Cardiac ventricle fibroblast (primary cell): ENCODE measurements at places on chromosomes 12 and 14. TPM values are rescaled to one million over a fixed set of nuclear protein-coding genes. Genes with fewer than 3 reads are reported as not detected.

The MSI1 gene
- not detected in 2 replicates for total RNA-seq

The CRIP2 gene
- 57.6 and 71.1 TPM in 2 replicates for total RNA-seq

The CCDC88C gene
- total RNA-seq: 1.6 and 1.7 TPM in 2 replicates

The C12orf50 gene
- total RNA-seq: not detected in 2 replicates

The BHLHE41 gene
- 2.4 and 4.9 TPM in 2 replicates for total RNA-seq

The OTX2 gene
- not detected in 2 replicates for total RNA-seq

The CKB gene
- 7.8 and 11.6 TPM in 2 replicates for total RNA-seq

The FAIM2 gene
- total RNA-seq: 209 and 210 TPM in 2 replicates

The CCDC85C gene
- total RNA-seq: 2.4 and 3.0 TPM in 2 replicates

The ASB2 gene
- not detected in 2 replicates for total RNA-seq

The PARP2 gene
- total RNA-seq: 6.4 and 11.6 TPM in 2 replicates

The CPNE6 gene
- not detected in 2 replicates for total RNA-seq

The MLF2 gene
- total RNA-seq: 124 and 127 TPM in 2 replicates

The PZP gene
- not detected in 2 replicates for total RNA-seq

The FAM186B gene
- total RNA-seq: 0.06 and 0.15 TPM in 2 replicates

The KLRG1 gene
- 0.64 and 0.69 TPM in 2 replicates for total RNA-seq

The SBNO1 gene
- 12.7 and 13.2 TPM in 2 replicates for total RNA-seq

The KRT6C gene
- not detected in 2 replicates for total RNA-seq

The PTPN21 gene
- 8.1 and 8.5 TPM in 2 replicates for total RNA-seq

The PLCZ1 gene
- total RNA-seq: not detected in 2 replicates

The PHETA1 gene
- 10.8 and 21.1 TPM in 2 replicates for total RNA-seq

The IFNG-AS1 gene
- not detected in 2 replicates for total RNA-seq

The SLC7A8 gene
- 11.2 and 13.9 TPM in 2 replicates for total RNA-seq

The ESPL1 gene
- 1.1 and 3.6 TPM in 2 replicates for total RNA-seq

The PDE3A gene
- 5.9 and 7.4 TPM in 2 replicates for total RNA-seq

The HOXC9 gene
- total RNA-seq: not detected in 2 replicates

The C1QL4 gene
- not detected in 2 replicates for total RNA-seq

The CCDC196 gene
- total RNA-seq: not detected in 2 replicates

The C14orf93 gene
- total RNA-seq: 6.4 and 9.8 TPM in 2 replicates

The SERPINA1 gene
- 0.20 TPM in 1 of 2 replicates, not detected in the other for total RNA-seq

The KRT75 gene
- total RNA-seq: not detected in 2 replicates

The MANSC4 gene
- total RNA-seq: not detected in 2 replicates

The PMCH gene
- total RNA-seq: not detected in 2 replicates

The MMP17 gene
- total RNA-seq: 6.9 and 8.9 TPM in 2 replicates

The PARPBP gene
- total RNA-seq: 1.1 and 2.9 TPM in 2 replicates

The COA8 gene
- 29.1 and 30.0 TPM in 2 replicates for total RNA-seq

The PTPRQ gene
- 0.06 and 0.10 TPM in 2 replicates for total RNA-seq

The FGD4 gene
- 5.6 and 7.1 TPM in 2 replicates for total RNA-seq

The PNMA1 gene
- total RNA-seq: 37.4 and 46.5 TPM in 2 replicates

The PLEKHD1 gene
- total RNA-seq: 0.29 TPM in 1 of 2 replicates, not detected in the other

The PGF gene
- total RNA-seq: 24.0 and 30.8 TPM in 2 replicates
